Heart right ventricle (tissue), 16 donors: ENCODE measurements at places on chromosomes 7 and 10. TPM values are rescaled to one million over a fixed set of nuclear protein-coding genes. Genes with fewer than 3 reads are reported as not detected.

DNA sequence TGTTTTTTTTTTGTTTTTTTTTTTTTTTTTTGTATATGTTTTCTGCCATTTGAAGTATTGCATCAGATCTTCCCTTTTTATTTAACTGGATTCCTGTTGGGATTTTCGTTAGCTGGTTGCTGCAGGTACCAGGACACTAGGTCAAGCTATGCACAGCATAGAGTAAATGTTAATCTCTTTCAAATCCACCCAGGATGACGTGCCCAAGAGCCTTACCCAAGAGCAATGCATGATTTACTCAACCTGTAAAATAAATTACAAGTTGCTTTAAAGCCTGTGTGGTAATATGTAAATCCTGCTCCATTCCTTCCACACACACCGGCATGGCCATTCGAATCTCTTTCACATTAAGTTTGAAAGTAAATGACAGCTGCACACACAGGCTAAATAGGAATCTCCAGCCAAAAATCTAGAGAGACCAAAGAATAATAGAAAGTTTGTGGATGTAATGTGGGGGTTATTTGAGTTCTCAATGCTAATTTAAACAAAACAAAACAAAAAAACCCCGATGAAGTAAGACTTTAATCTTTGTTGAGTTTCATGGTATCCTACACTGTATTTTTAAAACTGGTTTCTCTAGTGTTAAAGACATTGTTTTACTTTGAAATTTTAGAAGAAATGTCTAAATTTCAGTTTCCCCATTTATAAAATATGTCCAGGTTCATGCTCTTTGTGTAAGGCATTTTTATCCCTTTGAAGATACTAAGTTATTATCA is 167.9 kb downstream of the FRMD4A start:
- H3K27ac ChIP-seq: no peak overlapping the region
- no peaks in the 10 kb centered on the region for H3K4me1 ChIP-seq
- H3K4me3 ChIP-seq: no peak overlapping the region
- peaks cover 9% of the 10 kb centered on the region for H3K27me3 ChIP-seq

DNA sequence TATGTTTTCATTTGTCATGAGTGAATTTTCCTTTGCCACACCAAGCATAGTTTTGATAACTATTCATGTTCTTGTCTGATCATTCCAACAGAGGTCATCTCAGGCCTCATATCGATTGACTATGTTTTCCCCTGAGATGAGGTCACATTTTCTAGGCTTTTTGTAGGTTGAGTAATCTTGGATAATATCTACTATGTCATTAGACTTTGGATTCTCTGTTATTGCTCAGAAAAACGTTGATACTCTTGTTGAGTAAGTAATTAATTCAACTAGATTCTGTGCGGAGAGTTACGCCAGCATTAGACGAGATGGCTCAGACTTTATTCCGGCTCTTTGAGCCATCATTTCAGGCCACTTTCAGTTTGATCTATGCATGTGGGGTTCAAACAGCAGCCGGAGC is 57.7 kb downstream of the KLF6 start:
- H3K4me1 ChIP-seq: no peaks in the 10 kb centered on the region
- no peak for DNase-seq
- no peaks in the 10 kb centered on the region for H3K27me3 ChIP-seq
- H3K4me3 ChIP-seq: no peak overlapping the region
- H3K27ac ChIP-seq: no peak overlapping the region

DNA sequence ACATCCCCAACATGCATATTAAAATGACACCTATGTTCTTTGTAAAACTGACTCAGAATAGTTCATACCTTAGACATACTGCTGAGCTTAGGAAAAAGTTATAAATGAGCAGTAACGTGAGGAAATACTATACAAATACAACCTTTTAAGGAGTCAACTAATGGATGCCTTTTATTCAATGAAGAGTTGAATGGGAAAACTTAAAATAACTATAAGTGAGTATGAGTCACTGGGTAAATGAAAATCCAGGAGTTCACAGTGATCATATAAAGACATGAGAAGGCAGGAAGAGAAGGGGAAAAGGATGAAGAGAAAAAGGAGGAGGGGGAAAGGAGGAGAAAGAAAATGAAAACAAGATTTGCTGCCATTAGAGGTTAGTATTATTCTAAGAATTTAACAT is 157.8 kb upstream of the PCDH15 start:
- H3K27me3 ChIP-seq: no peaks in the 10 kb centered on the region
- H3K4me1 ChIP-seq: no peaks in the 10 kb centered on the region
- H3K27ac ChIP-seq: no peak overlapping the region

- H3K36me3 ChIP-seq: peaks cover 25% of the 10 kb centered on the region
- H3K27me3 ChIP-seq: no peaks in the 10 kb centered on the region
- peaks cover 22% of the 10 kb centered on the region for H3K4me1 ChIP-seq
These were observed 42.8 kb downstream of the TBXAS1 start for GRCh38 chr7:139871820-139872219.

- no peak overlapping the region for H3K27ac ChIP-seq
- H3K36me3 ChIP-seq: no peaks in the 10 kb centered on the region
- peaks cover 10% of the 10 kb centered on the region for H3K4me1 ChIP-seq
- DNase-seq: no peak
- H3K4me3 ChIP-seq: peak overlapping the region; percentile 21
These were observed 20.4 kb downstream of the GRID2IP start for GRCh38 chr7:6530626-6531491.

GRCh38 chr7:129522088-129522970 is 20.0 kb downstream of the SMKR1 start:
- no peaks in the 10 kb centered on the region for H3K4me1 ChIP-seq
- H3K4me3 ChIP-seq: no peak overlapping the region
- H3K36me3 ChIP-seq: no peaks in the 10 kb centered on the region
- H3K27me3 ChIP-seq: peaks cover 28% of the 10 kb centered on the region

Gene SGMS1
- 22.4 TPM for total RNA-seq

Gene MGAM2
- 0.05 TPM for total RNA-seq

Gene CTAGE4
- 0.23 TPM for total RNA-seq

Gene ZNF503
- 2.5 TPM for total RNA-seq

Gene DYDC1
- not detected for total RNA-seq

Gene TMEM225B
- total RNA-seq: not detected

Gene UNCX
- not detected for total RNA-seq

Gene GPER1
- total RNA-seq: 3.9 TPM
